ENCODE measurements at places on chromosomes 6 and 20.

- DNase-seq: no peak
Measured at GRCh38 chr6:43970068-43970912, 157.0 kb downstream of the MRPL14 start.

DNA sequence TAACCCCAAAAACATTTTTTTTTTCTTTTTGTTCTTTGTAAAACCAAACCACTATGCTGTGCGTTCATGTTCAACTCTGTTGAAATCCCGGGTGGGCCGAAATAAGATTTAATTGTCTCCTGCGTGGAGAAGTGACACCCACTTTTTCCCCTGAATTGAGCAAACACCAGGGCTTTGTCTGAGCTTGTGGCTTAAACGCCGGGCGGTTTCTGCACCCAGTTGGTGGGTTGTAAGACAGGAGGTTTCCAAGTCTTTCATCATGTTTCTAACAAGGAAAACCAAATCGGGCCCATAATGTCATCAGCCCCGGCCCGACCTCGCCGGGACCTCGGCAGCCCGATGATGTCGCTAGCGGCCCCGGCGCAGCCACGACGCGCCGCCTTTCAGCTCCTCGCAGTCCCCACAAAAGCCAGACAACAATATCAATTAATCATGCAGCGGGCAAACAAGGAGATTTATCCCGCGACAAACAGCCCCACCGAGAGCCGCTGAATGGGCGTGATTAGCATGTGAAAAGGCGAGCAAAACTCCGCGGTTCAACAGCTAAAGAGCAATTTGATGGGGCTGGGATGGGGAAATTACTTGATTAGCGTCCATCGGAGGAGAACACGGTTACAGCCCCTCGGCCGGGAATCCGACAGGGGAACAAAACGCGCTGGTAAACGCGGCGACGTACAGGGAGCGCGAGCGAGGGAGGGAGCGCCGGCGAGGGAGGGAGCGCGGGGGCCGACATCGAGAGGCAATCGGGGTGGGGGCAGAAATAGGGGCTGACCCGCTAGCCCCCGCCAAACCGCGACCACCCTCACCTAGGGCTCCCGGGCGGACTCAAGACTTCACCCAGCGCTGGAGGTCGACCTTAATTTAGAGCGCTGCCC, 5.3 kb downstream of the LINC00237 start:
- DNase-seq: no peak

DNA sequence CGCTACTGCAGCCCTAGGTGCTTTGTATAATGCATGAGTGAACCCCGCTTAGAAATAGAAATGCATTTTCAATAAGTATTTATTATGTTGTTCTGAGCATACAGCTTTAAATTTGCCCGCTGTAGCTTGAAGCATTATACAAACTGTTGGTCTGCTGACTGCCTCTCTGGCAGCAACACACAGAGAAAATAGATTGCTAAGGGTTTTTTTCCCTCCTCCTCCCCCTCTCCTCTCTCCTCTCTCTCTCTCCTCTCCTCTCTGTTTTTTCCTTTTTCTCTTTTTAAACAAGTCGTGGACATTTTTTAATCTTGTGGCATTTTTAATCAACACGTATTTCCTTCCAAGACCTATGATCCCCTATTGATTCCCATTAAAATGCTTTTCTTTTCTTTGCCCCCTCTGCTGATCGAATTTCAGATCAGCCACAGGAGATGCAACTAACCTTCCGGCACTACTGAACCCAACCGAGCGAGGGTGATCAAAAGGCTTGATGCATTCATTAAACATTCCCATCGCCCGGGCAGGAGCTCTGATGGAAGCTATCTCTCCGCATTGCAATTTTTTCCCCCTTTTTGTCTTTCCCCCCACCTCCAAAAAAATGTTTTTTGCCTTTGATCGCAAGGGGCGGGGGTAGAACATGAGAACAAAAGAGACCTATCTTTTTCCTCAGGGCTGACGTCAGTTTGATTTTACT, 90.7 kb upstream of the ARID1B start:
- DNase-seq: no peak

GRCh38 chr6:34318499-34319470, 70.0 kb upstream of the SMIM29 start:
- no peak for DNase-seq

DNA sequence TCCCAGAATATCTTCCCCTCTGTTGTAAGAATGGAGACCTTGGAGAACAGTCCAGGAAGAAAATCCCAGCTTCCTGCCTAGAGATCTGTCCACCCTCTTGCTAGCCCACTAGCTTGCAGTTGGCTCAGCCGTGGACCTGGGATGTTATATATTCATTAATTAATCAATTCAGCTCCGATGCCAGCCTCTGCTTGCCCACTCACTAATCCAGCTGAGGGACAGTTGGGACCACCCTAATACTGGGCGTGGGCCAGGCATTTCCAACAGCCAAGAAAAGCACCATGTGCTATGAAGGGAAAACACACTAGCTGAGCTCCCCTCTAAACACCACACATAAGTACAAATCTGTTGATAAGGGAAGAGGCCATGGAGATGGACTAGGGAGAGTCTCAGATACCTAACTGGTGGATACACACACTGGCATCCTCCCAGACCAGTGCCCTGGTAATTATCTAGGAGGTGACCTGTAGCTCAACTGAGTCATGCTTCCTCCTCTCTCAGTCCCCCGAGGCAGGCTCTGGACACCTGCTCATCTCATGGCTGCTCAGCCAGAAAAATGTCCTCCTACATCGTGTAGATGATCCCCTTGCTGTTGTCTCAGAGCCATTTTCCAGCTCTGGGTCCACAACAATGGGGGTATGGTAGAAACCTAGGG, 78.9 kb downstream of the ANKRD60 start:
- no peak for DNase-seq

- DNase-seq: no peak
Measured at GRCh38 chr6:54805077-54805476, 41.5 kb upstream of the FAM83B start.

DNA sequence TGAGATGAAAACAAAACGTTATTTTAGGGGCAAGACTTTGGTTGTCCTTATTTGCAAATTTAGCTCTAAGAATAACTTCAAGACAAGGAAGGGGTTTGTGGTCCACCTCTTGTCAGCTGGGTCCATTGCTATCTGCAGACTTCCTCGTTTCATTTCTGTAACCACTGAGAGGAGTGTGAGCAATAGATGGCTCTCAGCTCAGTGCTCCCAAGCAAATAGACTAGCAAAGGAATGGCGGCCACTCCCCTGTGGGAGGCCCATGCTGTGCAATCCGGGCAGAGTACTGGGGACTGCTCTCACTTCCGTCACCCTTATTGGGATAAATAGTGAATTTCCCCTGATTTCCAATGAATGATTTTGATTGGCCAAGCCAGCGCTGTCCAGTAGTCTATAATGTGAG, 176.6 kb downstream of the ZDHHC14 start:
- no peak for DNase-seq

DNA sequence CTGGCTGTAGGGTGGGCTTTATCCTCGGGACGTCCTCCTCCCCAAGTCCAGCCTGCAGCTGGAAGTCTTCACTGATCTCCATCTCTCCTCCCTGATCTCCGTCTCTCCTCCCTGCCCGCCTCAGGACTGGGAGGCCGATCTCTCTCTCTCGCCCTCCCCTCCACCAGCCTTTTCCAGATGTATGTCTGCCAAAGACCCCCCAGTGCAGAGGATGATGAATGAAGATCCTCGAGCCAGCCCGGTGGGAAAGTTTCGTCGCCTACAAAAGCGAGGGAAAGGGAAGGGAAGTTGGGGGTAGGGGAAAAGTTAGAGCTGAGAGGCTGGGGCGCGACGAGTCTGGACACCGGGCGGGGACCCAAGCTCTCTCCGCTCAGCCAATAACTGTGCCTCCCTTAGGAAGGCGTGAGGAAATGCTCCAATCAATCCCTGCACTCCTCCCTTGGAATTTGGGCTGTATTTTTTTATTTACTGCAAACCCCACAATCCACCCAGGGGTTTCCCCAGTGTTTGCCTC, 595 bp upstream of the SRF start:
- DNase-seq: no peak
